Hindlimb muscle (tissue), 1 donor: ENCODE measurements at places on chromosomes 6 and 20.

- DNase-seq: no peak
These were observed 6.7 kb downstream of the SFT2D1 start for GRCh38 chr6:166335378-166336302.

DNA sequence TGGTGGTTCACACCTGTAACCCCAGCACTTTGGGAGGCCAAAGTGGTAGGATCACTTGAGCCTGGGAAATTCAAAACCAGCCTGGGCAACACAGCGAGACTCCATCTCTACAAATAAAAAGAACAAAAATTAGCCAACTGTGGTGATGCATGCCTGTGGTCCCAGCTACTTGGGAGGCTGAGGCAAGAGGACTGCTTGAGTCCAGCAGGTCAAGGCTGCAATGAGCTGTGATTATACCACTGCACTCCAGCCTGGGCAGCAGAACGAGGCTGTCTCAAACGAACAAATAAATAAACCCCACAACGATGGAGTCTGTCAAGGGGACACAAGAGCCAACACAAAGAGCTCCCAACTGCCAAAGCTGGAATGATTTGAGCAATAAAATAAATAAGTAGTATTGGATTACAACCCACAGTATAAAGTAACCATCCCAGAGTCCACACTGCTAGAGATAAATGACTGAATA, 13.5 kb downstream of the ZMYND8 start:
- no peak for DNase-seq

- no peak for DNase-seq
These were observed 28.7 kb downstream of the MYB start for GRCh38 chr6:135209803-135210202.

DNA sequence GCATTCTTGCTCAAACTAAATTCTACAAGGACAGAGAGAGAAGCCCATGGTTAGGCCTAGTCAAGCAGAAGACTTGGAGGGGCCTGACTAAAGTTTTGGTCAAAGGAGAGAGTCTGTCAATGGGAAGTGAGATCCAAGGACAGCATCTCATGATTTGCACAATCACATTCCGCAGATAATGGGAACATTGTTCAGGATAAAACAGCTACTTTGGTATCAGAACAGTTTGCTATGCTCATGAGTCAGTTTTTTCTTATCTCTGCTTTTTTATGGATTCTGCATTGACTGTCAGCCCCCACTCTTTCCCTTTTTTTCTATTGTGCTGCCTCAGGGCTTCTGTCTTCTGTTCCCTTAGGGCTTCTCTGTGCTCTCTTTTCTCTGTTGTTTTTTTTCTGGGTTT, 28.6 kb downstream of the AKAP7 start:
- no peak for DNase-seq

GRCh38 chr20:63847237-63848002, 13.9 kb upstream of the ABHD16B start:
- peak; percentile 63 for DNase-seq

- DNase-seq: no peak
These were observed 317.2 kb upstream of the FKBP1C start for GRCh38 chr6:62894114-62894513.

DNA sequence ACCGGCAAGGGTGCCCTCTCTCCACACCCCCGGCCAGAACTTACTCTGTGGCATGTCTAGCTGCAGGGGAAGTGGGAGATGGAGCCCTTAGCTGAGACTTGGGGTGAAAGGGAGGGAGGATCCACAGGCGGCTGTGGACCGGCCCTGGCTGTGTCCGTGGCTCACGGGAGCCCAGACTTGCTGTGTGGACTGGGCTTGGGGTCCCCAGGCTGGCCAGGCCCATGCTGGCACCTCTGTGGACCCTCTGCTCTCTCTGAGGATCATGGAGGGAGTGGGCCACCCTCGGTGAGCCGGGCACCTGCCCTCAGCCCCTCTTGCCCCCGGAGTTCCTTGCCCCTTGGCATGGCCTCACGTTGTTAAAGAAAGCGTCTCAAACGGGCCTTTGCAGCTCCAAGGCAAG, 8.9 kb upstream of the NTSR1 start:
- no peak for DNase-seq
